Activated T-helper 1 cell treated with anti-CD3 and anti-CD28 coated beads, Interleukin-2, amount 50 U/mL, for 16 hours (primary cell): ENCODE measurements at places on chromosomes 7 and 10.

DNA sequence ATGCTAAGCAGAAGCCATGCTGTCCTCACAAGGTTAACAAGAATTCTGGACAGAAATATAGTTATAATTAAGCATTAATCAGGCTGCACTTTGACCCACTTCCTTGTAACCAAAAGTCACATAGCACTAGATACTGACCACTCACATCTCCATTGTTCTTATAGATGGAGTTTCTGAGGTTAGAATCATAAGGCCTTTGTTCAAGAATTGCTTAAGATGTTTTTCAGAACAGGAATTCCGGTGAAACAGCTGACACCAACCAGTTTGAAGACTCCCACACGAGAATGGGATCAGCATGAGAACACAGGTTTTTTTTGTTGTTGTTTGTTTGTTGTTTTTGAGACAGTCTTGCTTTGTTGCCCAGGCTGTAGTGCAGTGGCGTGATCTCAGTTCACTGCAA lies 488.3 kb upstream of the NRP1 start:
- no peak for DNase-seq

GRCh38 chr10:77360835-77361234 lies 276.8 kb downstream of the KCNMA1 start:
- DNase-seq: no peak

DNA sequence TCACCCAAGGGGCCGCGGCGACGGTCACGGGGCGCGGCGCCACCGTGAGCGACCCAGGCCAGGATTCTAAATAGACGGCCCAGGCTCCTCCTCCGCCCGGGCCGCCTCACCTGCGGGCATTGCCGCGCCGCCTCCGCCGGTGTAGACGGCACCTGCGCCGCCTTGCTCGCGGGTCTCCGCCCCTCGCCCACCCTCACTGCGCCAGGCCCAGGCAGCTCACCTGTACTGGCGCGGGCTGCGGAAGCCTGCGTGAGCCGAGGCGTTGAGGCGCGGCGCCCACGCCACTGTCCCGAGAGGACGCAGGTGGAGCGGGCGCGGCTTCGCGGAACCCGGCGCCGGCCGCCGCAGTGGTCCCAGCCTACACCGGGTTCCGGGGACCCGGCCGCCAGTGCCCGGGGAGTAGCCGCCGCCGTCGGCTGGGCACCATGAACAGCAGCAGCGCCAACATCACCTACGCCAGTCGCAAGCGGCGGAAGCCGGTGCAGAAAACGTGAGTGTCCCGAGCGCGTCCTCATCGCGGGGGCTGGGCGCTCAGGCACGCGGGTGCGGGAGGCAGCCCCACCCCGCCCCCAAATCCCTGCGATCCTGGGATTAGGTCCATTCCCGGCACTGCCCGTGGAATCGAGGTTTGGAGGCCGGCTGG lies 509 bp downstream of the AHR start:
- peak; percentile 53 for DNase-seq

- no peak for DNase-seq
Measured at GRCh38 chr10:15387021-15387420, 15.9 kb upstream of the FAM171A1 start.

DNA sequence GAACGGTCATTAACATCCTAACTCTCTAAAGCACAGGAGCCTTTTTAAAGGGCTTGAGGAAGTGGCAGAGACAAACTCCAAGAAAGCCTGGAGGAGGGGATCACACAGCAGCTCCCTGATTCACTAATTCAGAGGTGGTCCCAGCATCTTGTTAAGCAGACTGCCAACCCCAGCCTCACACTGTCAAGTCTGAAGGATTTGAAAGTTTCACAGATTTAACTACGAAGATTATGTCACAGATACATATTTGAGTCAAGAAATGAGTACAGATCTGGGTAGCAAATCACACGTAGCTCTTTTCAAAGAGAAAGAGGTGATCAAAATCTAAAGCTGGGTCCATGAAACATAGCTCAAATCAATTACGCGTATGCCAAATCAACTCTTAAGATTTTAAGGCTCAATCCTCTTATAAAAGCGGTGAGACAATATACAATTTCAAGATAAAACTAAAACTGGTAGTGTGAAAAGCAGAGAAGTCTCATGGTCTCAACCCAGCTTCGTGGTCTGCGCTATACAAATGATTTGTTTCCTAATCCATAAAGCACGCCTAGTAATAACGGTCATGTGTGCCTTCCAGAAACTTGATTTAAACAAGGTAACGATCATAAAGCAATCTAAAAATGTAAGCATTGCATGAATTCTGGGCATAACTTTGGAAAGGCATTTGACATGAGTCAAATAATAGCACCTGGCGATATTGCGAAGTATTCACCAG lies 229.9 kb upstream of the MKLN1 start:
- no peak for DNase-seq

DNA sequence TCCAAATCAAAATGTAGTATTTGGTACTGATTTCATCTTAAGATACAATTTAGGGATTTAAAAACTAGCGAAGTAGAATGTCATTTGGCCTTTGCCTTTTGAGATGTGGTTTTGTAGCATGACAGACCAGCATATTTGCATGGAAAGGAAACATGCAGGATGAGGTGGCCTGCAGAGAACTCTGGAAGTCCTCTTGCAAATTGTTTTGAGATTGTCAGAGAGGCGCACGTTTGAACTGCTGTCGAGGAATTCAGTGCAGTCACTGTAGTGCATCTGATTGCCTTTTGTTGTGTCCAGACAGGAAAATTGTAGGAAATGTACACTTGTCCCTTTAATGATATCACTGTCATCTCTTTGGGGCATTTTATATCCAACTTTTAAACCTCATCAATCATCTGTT lies 136.7 kb downstream of the CELF2 start:
- DNase-seq: no peak

DNA sequence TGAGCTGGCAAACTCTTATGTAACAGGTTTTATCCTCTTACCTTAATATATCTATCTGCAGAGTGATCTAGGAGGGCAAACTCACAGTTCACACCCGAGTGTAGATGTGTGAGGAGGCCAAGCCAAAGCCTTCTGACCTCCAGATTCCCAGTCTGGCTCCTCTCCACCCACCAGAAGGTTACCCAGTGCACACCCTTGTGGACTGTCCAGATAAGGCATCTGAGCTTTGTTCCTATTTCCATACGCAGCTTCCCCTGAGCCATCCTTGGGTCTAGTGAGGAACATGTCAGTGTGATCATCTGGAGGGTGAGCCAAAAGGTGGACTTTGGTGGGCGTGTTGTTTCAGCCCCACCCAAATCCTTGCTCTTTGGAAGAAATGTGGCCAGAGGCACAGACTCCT lies 203.0 kb upstream of the MEOX2 start:
- DNase-seq: no peak

DNA sequence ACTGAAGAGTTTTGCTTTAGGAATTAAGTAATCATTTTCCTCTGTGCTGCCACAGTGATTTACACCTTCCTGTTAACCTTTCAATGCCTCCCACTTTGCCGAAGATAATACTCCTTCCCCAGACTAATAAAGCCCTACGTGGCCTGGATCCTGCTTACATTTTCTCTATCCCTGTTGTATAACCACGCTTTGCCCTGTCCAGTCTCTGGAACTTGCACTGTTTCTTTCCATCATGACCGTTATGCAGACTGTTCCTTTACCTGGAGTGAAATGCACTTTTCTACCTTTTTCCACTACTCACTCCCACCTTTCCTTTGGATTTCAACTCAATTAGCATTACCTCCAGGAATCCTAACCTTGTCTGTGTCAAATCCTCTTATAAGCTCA lies 154.4 kb downstream of the PRKG1 start:
- DNase-seq: no peak

DNA sequence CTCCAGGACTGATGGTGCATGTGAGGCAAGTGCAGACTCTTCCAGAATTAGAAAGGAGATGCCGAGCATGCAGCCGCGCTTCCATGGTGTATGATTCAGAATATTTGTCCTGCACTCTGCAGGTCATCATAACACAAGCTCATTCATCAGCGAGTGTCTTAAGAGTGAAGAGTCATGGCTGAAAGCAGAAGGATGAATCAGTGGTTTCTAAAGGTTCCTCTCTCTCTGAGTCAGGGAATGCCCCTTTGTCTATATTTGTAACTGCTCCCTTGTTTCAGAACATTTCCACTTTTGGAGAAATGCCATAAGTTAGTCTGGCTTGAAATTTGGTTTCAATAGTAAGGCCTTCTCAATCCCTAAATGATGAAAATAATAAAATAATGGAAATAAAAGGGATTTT lies 52.3 kb downstream of the HECW1 start:
- DNase-seq: no peak

- no peak for DNase-seq
Measured at GRCh38 chr10:65827359-65827758, 1098.5 kb upstream of the LRRTM3 start.

DNA sequence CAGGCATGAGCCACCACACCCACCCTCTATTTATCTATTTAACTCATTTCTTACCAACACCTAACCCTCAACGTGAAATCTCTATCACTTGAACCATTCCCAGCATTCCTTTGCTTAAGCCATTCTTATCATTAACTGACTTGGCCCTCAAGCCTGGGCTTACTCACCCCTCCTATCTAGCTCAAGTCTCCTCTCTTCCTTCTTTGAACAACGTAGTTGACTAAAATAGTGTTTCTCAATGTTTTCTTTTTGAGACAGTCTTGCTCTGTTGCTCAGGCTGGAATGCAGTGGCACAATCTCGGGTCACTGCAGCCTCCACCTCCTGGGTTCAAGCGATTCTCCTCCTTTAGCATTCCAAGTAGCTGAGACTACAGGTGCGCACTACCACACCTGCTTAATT lies 7.0 kb downstream of the ANXA7 start:
- no peak for DNase-seq

- no peak for DNase-seq
Measured at GRCh38 chr10:79979976-79980687, 31.2 kb upstream of the SFTPD start.

GRCh38 chr7:85030893-85031292 lies 156.0 kb downstream of the SEMA3D start:
- DNase-seq: no peak

- DNase-seq: no peak
Measured at GRCh38 chr10:125599194-125599593, 83.8 kb downstream of the TEX36 start.

- no peak for DNase-seq
Measured at GRCh38 chr7:49279891-49280290, 355.5 kb downstream of the CDC14C start.

DNA sequence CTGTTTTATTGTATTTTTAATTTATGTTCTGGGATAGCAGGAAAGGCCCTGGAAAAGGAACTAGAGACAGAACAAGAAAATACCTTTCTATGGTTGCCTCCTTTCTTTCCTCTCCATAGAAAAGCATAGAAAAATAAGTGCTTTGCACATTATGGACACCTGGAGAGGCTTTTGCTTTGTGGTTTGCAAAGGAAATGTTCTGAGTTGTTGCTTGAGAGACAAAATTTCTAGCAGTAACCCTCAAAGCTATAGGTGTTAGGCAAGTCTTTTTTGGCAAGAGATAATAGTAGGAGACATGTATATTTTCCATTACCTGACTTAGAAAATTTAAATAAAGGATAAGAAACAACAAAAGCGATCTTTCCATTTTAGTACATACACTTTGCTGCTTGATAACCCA lies 378.6 kb upstream of the PRKCQ start:
- no peak for DNase-seq

DNA sequence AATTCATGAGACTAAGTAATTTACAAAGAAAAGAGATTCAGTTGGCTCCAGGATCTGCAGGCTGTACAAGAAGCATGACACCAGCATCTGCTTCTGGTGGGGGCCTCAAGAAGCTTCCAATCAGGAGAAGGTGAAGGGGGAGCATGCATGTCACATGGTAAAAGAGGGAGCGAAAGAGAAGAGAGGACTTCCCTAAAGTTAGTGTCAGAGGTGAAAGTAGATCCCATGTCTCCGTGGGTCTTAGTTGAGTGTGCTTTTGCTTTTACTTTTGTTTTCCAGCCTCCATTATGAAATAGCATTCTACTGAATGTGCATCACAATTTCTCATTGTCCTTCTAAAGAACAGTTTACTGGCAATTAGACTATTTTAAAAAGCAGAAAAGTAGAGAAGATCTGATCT lies 213.6 kb upstream of the FZD1 start:
- DNase-seq: no peak

- no peak for DNase-seq
Measured at GRCh38 chr7:42232275-42232674, 4.7 kb downstream of the GLI3 start.

DNA sequence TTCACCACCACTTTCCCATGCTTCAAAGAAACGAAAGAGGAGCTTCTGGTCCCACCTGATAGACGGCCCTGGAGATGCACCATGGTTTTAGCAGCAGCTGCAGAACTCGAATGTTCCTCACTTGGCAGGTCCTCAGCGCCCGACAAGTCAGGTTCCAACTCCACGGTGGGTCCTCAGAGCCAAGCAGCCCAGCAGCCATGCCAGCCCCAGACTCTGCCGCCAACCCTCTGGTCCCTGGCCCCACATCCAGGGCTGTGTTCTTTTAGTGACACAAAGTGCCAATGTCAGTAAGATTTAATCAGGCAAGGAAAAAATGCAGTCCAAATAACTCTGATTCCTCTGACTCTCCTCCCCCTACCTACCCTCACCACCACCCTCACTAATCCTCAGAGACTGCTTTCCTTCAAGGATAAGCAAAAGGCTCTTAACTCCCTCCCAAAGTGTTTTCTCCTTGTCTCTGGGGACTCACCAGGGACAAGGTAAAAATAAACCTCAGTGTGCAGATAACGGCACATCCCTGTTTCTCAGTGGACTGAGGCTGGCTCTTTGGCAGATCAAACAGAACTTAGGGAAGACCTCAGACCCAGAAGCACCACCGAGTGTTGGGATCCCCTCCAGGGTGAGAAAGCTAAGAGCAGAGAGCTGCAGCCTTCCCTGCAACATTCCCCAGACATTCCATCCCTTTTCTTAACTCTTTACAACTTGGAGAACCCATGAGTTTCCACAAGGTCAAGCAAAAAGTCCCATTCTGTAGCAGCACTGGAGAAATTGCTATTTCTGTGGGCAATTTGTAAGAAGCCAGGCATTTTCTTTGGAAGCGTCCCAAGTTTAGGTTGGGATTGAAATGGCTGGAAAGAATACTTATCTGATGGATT lies 358.9 kb downstream of the FRMD4A start:
- DNase-seq: no peak

DNA sequence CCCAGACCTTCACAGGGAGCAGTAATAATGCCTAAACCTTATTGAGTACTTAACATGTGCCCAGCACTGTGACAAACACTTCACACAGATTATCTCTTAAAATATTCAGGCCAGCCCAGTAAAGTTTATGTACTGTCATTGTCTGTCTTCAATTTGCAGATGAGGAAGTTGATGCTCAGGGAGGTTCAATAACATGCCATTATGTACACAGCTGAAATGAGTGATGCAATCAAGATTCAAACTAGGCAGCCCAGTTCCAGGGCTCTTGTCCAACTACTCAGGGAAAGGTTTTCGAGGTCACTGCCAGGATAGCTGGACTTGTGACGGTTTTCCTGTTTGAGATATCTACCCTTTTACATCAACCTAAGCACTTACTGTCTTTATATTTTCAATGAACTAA lies 56.1 kb downstream of the AUTS2 start:
- no peak for DNase-seq

DNA sequence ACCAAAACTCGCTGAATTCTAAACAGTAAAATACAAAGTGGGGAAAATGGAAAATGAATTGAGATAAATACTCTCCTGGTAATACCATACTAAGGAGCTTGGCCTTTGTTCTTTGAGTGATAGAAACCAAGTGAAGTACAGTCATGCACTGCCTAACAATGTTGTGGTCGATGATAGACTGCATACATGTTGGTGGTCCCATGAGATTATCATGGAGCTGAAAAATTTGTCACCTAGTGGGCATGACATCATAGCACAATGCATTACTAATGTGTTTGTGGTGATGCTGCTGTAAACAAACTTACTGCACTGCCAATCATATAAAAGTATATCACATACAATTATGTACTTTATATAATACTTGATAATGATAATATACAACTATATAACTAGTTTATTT lies 419.1 kb downstream of the ARL4A start:
- DNase-seq: no peak

- no peak for DNase-seq
Measured at GRCh38 chr10:53025172-53025711, 252.7 kb upstream of the MBL2 start.
